ENCODE measurements at places on chromosomes 5 and 9.

DNA sequence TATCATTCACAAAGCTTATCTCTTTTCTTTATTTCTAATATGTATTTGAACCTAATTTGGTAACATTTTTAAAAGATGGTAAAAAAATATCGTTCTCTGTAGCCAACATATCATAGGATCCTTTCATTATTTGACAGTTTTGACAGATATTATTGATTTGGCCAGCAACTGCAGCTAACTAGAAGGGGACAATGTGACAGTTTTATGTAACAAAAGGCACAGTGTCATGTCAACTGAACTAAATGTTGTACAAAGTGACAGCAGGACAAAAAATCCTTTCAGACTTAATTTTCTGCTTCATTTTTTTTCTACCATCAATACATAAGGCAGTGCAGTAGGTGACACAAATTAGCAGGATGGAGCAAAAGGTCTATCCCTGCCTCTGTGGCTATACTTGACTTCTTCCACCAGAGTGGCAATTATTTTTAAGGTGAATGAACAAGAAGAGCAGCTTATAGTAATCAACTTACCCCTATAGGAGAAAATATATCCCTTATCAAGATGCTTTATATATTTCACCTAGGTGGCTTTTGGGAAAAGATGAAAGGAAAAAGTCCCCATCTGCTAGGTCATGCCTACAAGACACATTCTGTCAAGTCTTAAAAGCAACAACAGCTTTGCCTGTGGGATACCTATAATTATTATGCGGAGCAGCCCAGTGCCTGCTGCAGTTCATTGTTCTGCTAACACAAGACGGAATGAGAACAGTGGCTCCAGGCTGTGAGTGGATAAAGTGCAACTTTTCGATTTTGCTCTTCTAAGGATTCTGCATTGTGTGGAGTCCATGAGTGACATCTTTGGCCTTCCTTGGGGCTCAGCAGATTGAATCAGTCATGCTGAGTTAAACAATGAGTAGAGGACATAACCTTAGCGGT is 694.9 kb downstream of the ISL1 start:
- DNase-seq, result no peak

- no peak for DNase-seq
These were observed 87.5 kb downstream of the KDM4C start for GRCh38 chr9:6845128-6845826.

DNA sequence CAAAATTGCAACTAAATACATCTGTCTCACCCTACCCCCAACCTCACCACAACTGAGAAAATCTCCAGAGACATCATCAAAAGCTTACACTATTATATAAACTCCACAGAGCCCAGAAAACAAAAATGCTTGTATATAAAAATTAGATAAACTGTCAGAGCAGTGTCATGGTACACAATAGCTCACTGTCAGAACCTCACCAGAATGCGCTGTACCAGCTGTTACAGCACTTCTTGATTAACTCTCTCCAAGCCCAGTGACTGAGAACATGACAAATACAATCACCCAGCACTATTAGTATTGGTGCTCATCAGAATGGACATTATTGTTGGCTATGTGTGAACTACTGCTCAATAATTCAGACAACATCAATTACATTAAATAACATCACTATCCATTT is 65.7 kb downstream of the ZDHHC21 start:
- no peak for DNase-seq

DNA sequence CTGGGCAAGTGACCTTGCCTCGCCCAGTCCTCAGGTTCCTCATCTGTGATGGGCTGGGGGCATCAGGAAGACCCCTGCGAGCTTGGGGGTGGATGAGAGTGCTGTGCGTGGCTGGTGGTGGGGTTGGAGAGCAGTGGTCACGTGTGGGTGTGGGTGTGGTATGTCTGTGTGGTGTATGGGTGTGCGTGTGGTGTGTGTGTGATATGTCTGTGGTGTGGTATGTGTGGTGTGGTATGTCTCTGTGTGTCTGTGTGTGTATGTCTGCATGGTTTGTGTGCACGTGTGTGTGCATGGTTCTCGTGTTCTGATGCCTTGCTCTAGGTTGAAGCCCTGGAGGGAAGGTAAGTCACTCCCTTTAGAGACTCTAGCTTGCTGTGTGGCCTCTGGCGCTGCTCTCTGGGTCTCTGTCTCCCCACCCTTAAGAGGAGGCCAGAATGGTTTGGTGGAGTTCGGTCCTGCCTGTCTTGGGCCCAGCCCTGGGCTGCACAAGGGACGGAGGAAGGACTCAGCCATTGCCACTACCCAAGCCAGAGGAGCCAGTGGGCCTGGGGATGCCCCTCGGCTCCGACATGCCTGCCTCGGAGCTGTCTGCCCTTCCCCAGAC is 87.0 kb downstream of the RXRA start:
- no peak for DNase-seq

- no peak for DNase-seq
These were observed 428.8 kb downstream of the SH3GL2 start for GRCh38 chr9:18007621-18008020.

GRCh38 chr5:122774519-122774860 is 390 bp upstream of the SNX2 start:
- DNase-seq, result no peak

DNA sequence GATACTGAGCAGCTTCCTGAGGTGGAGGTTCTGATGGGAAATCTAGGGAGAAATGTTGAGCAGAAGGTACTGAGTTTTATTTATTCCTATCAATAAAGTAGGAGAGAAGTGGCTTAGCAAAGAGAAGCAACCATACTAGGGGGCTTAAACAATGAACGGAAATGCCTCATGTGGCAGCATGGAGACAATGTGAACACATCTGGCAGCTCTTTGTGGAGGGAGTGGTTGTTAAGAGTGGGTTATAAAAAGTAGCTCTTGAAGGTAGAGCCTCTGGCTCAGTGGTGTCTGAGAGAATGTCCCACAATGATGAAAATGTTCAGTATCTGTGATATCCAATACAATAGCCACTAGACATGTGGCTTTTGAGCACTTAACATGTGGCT is 52.7 kb upstream of the EQTN start:
- DNase-seq, result no peak

DNA sequence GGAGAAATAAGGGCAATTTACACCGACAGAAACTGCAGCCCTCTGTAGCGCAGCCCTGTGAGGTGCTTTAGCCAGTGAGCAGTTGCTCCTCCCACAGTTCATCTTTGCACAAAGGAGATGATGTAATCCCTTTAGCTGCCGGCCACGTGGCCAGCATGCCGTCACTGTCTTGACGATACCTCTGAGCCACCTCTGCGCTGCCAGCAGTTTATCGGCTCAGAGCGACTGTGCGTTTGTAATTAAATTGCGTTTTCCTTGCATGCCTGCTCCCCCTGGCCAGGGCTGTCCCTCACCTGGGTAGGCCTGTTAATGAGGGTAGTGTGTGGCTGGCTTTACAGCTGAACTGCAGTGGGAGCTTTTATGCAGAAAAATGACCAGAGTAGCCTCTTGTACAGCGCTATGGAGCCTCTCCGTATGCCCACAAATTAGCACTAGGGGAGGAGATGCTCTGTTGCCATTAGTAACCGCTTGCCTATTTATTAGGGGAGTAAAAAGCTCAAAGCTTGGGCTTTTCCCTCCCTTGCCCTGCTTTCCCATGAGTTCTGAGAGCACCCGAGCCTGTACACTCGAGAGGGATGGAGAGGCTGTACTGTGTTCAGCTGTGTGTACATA is 107.0 kb downstream of the TRIO start:
- peak; percentile 63 for DNase-seq

GRCh38 chr5:148952097-148952867 is 110.6 kb downstream of the SH3TC2 start:
- no peak for DNase-seq

- DNase-seq, result no peak
These were observed 234.7 kb downstream of the NMUR2 start for GRCh38 chr5:152170350-152170749.

DNA sequence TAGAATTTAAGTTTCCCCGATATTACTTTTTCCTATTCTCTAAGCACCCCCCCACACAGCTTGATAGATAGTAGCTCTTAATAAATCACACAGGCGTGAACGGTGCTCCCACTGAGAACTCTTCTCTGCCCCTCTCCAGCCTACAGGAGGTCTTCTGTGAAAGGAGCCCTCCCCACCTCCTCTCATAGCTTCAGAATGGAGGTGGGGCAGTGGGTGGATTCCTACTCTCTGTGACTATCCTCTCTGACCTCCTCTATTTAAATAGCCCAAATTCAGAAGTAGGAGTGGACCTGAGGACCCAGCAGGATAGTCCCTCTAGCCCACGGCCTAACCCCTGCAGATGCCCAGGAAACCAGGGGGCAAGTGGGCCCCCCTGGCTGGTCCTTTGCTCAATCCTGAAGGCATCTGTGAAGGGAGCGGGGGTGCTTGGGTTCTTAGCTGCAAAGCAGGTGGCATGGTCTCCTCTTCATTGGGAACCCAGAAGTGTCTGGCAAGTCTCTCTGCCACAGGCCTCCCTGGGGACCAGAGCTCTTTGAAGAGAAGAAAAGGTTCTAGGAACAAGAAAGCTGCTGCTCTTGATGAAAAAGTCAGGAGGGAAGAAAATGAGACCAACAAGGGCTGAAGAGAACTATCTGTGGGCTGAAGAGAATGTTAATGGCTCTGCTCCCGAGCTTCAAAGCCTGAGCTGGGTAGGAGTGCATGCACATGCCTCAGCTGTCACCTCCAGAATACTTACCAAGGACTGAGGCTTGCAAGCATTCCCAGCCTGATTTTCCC is 21.1 kb upstream of the HSPA9 start:
- no peak for DNase-seq

DNA sequence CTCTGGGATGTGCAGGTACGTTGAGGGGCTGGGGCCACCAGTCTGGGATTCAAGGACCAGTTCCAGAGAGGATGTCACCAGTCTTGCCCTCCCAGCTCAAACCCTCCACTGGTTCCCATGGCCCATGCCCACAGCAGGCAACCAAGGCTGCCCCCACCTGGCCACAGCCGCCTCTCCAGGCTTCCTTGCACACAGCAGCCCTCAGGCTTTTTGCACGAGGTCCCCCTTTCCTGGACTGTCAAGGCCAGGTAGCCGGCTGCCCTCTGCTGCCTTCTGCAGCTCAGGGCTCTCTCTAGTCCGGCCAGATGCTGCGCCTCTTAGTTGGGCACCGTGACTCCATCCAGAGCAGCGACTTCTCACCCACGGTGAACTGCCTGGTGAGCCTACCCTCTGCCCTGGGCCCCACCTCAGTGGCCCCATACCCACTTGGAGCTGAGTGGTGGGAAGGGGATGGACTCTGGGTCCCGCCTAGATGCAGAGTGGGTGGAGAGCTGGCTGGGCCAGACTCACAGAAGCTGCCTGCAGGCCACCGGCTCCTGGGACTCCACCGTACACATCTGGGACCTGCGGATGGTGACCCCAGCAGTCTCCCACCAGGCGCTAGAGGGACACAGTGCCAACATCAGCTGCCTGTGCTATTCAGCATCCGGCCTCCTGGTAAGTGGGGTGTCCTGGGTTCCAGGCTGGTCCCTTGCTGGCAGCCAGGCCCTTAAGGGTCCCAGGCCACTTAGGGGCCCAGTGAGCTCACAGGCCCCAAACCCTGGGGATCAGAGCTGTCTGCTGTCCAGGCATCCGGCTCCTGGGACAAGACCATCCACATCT is 2.9 kb downstream of the WDR38 start:
- DNase-seq, result no peak

GRCh38 chr9:106862110-106862820 is 701 bp upstream of the ZNF462 start:
- no peak for DNase-seq

GRCh38 chr5:79876456-79876855 is 114.6 kb downstream of the MTX3 start:
- DNase-seq, result no peak

DNA sequence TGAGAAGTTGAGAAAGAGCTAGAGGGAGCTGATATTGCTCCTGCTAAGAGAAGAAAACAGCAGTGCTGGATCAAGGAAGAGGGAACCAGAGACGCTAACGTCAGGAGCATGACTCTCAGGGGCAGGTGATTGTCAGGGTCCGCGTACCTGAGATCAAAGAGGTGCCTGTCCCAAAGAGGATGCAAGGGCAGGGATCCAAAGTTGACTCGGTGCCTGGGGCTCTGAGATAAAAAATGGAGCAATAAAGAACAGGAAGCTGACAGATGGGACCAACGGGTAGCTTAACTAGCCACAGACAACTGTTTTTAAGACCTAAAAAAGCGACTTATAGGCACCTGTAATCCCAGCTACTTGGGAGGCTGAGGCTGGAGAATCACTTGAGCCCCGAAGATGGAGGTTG is 517.8 kb downstream of the IRX1 start:
- no peak for DNase-seq

- DNase-seq, result no peak
These were observed 56.8 kb upstream of the CPEB4 start for GRCh38 chr5:173831196-173831914.

- no peak for DNase-seq
These were observed 2.5 kb downstream of the MGAT1 start for GRCh38 chr5:180799902-180800801.

DNA sequence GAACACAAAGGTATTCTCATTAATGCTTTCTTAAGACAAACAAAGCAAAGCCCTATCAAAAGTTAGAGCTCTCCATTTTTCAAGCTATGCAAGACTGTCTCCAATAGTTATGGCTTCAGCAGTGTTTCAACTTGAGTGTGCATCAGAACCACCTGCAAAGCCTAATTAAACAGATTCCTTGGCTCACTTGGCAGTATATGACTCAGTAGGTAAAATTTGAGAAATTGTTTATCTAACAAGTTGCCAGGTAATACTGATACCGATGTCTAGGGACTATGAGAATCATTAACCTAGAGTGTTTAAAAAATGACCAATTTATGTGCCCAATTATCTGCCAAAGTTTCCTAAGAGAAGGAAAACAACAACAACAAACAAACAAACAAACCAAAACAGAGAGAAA is 60.3 kb upstream of the PARP8 start:
- no peak for DNase-seq

GRCh38 chr9:111455638-111456037 is 28.5 kb downstream of the ECPAS start:
- no peak for DNase-seq

Measured in anterior cingulate cortex (tissue), 58 donors.